ENCODE measurements at places on chromosomes 7 and 10.
A peak's percentile ranks its signal among the peaks of the same experiment; 100 is the strongest.

- no peak for DNase-seq
Observed at GRCh38 chr10:71127104-71127503, 85.3 kb upstream of the UNC5B start.

GRCh38 chr10:97482381-97482780 lies 15.8 kb downstream of the MMS19 start:
- DNase-seq: no peak

GRCh38 chr10:34655286-34656170 lies 159.6 kb downstream of the PARD3 start:
- no peak for DNase-seq

- no peak for DNase-seq
Observed at GRCh38 chr10:22723783-22724182, 9.4 kb upstream of the PIP4K2A start.

DNA sequence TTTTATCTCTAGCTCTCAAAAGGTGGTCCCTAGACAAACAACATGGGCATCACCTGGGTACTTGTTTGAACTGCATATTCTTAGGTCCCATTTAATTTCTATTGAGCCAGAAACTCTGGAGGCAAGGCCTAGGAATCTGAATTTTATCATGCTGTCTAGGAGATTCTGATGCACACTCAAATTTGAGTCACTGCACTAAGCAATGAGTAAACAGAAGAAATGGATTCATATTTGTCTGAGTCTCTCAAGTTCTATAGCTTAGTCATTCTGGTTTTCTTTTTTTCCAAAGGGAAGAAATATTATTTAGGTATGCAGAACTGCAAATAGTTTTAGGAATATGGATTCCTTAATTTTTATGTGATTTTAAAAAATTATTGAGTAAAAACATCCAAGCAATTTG lies 185.5 kb downstream of the SEMA3A start:
- DNase-seq: no peak

GRCh38 chr7:152849128-152849527 lies 89.6 kb downstream of the ACTR3B start:
- no peak for DNase-seq

GRCh38 chr7:70619130-70619529 lies 512.8 kb upstream of the GALNT17 start:
- no peak for DNase-seq

GRCh38 chr7:112103246-112103645 lies 103.0 kb downstream of the DOCK4 start:
- DNase-seq: no peak

GRCh38 chr10:71216363-71216695 lies 4.0 kb downstream of the UNC5B start:
- DNase-seq: no peak

- DNase-seq: peak; percentile 49
Observed at GRCh38 chr10:14009371-14010100, 321.2 kb downstream of the FRMD4A start.

DNA sequence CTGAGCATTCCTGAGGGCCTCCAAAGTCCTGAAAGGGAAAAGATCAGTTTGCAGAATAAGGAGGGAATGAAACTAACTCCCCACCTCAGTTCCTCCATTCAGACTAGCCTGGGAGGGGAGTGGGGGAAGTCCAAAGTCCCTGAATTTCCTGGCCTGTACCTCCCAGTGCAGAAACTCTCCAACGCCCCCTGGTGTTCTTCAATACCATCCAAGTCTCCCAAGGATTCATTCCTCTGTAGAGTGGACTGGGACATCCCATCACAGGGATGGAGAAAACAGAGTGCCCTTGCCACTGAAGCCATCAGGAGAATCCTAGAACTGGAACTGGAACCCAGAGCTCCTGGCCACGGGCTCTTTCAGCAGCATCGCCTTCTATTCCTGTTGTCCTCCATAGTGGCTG lies 1.6 kb upstream of the COL13A1 start:
- no peak for DNase-seq

DNA sequence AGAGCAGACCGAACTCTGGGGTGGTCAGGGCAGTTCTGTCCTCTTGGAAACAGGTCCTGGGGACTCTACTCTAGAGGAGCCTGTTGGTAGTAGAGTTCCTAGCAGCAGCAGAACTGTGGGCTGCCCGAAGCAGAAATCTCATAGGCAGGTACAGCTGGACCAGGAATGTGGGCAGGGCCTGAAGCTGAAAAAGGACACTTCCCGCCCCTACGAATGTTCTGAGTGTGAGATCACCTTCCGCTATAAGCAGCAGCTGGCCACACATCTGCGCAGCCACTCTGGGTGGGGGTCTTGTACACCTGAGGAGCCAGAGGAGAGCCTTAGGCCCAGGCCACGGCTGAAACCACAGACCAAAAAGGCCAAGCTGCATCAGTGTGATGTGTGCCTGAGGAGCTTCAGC lies 8.3 kb upstream of the ZNF783 start:
- no peak for DNase-seq

DNA sequence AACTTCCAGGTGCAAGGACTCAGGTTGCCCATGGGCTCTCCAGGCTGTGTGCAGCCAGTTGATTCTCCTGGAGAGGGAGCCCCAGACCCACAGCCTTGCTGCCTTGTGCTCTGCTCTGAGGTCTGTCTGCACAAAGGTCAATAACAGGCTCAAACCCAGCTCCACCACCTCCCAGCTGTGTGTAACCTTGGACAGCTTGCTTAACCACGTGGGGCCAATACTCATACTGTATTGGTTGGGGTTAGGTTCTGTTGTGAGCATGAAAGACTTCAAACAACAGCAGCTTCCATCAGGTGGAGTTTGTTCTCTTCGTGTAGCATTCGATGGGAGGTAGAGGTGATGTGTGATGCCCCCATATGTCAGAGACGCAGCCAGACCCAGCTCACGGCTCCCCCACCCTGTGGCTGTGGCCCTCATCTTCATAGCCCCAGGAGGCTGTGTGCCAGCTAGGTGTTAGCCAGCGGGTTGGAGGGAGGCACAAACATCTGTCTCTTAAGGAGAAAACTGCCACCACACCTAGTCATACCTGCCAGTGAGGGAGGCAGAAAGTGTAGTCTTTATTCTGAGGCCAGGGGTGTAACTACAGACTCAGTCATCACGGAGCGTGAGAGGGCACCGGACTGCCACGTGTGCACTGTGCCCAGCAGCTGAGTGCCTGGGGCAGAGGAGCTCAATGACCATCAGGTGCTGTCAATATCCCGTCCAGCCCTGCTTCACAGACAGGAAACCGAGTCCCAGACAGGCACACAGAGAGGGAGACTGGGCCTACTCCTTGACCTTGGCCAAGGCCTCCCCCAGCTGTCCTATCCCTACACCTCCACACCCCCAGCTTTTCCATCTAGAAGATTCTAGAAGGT lies 8.1 kb upstream of the POLD2 start:
- no peak for DNase-seq

GRCh38 chr7:108171164-108171563 lies 41.0 kb upstream of the LAMB4 start:
- DNase-seq: no peak

- DNase-seq: no peak
Observed at GRCh38 chr7:142859411-142859810, 4.5 kb downstream of the EPHB6 start.

DNA sequence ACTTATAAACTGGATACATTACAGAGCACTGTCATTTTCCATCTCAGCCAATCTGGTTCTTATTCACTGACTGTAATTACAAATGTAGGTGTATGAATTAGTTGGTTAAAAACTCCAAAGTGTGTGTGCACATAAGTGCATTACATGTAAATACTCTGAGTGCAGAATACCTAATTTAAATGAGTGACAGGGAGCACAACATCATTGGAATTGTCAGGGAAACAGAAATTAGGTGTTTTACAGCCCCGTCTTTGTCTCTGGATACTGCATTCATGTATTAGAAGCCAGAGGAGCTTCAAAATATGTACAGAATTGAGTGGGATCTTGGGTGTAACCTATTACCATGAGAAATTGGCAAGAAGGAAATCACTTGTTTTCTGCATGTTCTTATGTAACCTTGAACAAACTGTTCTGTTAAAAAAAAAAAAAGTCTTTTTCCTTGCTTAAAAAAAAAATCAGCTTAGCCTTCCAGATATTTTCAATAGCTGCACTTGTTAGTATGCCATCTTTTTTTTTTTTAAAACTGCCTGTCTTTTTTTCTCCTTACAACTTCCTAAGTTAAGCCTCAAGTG lies 31.1 kb downstream of the CELF2 start:
- no peak for DNase-seq

DNA sequence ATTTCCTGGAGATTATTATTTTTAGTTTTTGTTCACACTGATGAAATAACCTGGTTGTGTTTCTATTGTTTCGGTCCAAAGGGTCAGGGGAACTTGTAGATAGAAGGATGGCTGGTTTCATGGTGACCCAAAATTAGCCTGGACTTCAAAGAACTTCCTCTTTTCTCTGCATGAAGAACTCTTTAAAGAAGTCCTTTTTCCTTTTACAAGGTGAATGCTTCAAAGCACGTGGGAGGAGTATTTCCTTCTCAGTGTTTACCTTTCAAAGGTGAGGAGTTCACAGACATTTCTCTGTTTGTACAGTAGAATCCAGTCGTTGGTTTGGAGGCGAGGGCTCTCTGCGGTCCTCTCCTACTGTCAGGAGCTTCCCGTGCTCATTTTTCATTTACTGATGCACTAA lies 561.7 kb downstream of the GATA3 start:
- no peak for DNase-seq

DNA sequence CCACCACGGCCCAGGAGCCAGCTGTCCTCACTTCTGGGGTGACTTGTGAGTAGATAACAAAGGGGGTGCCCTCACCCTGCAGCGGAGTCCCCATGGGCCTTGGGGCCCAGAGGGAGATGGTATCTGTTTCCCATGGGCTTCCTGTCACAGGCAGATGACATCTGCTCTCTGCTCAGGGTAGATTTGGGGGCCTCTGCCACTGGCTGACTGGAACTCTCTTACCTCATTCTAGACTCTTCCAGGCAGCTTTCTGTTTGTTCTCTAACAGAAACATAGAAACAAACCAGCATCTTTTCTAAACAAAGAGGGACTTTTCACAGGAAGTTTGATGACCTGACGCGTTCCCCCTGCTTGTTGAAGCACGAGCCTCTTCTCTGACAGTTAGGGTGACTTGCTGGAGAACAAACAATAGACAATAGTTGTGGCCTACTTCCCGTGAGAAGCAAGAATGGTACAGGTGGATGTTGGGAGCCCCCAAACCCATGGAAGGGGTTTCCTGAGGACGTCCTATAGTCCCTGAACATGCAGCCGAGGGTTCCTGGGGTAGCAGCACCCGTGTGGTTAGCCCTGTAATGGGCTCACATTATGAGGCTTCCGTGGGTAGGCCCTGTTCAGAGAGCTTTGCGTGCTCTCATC lies 61.6 kb downstream of the GRK5 start:
- DNase-seq: no peak

DNA sequence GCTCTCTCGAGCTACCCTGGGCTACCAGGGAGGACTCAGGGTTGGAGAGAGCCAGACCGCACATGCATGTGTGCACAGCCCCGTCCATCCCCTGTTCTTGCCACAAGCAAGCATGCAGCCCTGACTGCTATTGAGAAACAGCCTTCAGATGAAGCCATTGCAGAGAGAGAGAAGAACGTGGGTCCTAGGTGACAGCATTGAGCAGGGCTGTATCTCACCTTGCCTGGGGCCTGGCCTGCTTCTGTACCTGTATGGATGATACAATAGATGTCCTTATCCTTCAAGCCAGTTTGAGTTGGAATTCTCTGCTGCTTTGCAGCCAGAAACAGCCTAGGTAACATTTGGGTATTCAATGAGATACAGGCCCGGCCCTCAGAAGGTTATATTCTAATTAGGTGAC lies 127.3 kb upstream of the RHEB start:
- DNase-seq: no peak

DNA sequence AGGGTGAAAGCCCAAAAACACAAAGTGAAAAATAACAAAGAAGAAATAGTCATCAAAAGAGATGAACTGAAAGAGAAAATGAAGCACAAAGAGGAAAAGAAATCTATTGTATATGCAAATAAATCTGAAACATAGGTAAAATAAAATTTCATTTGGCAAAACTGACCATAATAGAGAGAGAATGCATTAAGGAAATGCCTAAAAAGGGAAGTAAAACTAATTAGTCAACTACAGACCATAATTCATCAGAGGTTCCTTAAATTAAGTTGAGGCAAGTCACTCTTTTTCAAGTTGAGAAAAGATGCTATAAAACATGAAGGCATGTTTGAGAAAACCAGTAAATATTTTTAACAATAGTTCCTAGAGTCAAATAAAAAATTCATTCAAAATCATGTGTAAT lies 233.3 kb downstream of the LRRN3 start:
- no peak for DNase-seq

DNA sequence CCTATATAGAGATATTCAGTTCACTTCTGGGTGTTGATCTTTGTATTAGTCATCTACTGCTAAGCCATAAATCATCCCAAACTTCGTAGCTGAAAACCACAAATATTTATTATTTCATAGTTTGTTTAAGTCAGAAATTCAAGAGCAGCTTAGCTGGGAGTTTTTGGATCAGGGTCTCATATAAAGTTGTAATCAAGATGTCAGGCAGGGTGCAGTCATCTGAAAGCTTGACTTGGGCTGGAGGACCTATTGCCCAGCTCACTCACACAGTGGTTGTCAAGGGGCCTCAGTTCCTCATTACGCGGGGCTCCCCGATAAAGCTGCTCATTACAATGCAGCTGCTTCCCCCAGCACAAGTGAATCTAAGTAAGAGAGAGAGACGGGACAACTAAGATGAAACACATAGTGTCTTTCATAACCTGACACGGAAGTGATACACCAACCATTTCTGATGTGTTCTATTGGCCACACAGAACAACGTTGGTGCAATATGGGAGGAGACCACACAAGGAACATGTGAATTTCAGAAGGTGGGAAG lies 15.7 kb downstream of the PPP1R3C start:
- no peak for DNase-seq

GRCh38 chr7:148932-149790 lies 43.2 kb upstream of the FAM20C start:
- DNase-seq: peak; percentile 100

DNA sequence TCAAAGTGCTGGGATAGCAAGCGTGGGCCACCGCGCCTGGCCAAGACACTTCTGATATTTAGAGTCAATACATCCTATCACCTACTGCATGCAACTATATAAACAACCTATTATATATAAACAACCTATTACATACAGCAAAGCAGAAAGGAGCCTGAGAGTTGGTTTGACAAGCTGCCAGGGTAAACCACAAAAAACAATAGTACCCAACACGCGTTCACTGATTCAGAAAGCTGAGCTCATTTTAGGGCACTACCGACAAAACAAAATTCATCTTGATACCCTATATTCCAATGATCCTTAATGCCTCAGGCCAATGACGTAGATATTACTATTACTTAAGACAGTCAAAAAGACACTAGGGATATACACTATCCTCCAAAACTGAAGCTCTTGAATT lies 16.2 kb downstream of the MALSU1 start:
- no peak for DNase-seq

GRCh38 chr7:87872346-87872745 lies 3.8 kb downstream of the SLC25A40 start:
- no peak for DNase-seq

DNA sequence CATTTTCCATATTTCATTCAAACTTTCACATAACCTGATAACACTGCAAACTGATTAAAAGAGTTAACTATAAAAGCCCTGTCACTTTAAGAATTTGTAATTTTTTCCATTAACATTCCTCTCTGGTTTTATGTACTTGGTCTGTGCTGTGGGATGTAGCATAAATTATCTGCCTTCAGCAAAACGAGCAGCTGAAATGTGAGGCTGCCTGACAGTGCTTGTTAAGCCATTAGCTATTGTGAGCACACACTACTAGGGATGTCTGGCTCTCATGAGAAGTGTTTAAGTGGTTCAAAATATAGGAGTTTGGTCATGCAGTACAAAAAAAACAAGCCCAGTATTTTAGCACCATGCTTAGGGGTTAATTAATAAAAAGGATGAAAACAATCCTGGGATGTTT lies 63.0 kb downstream of the HOXA1 start:
- DNase-seq: no peak
